ENCODE measurements at places on chromosomes 2 and 18.

DNA sequence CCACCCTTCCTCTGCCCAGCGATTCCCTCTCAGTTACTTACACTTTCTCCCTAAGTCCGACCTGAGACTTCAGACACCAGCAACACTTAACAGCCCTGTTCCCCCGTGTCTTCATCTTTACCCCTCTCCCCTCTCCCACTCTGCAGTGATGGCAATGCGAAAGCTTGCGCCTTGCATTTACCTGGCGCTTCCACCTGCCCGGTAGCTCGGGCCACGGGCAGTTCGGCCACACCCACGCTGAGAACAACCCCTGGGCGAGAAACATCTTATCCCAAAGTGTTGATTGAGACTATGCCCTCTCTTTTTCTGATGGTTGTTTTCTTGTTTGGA lies 558 bp downstream of the DNAJC10 start:
- no peak for DNase-seq

GRCh38 chr18:48990481-48991318 lies 39.9 kb upstream of the SMAD7 start:
- DNase-seq: no peak

- no peak for DNase-seq
Observed at GRCh38 chr18:51578406-51578980, 381.0 kb upstream of the MEX3C start.

DNA sequence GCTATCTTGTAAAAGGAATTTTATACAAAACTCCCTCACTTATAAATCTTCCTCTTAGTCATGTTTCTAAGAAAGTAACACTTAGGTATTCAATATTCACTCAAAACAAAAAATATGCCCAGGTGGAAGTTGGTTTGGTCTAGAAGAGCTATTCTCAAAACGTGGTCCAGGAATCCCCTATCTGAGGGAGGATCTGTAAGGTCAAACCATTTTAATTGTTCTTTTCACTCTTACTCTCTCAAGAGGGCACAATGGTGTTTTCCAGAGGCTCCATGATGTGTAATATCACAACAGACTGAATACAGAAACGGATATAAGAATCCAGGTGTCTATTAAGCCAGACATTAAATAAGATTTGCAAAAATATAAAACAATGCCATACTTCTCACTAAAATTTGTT lies 9.9 kb downstream of the MOB1A start:
- DNase-seq: no peak

- no peak for DNase-seq
Observed at GRCh38 chr2:45422921-45423320, 188.1 kb downstream of the SRBD1 start.

Data from GM18507 (cell line).